ENCODE measurements at places on chromosomes 7 and 10.

- DNase-seq = no peak
These were observed 132.9 kb downstream of the LRRN3 start for GRCh38 chr7:111223802-111224253.

- DNase-seq = no peak
These were observed 770.6 kb downstream of the CCSER2 start for GRCh38 chr10:85098835-85099521.

GRCh38 chr7:151448261-151449252 is 8.6 kb upstream of the CRYGN start:
- DNase-seq = peak; percentile 58

GRCh38 chr10:70856454-70856853 is 31.9 kb downstream of the PCBD1 start:
- no peak for DNase-seq

DNA sequence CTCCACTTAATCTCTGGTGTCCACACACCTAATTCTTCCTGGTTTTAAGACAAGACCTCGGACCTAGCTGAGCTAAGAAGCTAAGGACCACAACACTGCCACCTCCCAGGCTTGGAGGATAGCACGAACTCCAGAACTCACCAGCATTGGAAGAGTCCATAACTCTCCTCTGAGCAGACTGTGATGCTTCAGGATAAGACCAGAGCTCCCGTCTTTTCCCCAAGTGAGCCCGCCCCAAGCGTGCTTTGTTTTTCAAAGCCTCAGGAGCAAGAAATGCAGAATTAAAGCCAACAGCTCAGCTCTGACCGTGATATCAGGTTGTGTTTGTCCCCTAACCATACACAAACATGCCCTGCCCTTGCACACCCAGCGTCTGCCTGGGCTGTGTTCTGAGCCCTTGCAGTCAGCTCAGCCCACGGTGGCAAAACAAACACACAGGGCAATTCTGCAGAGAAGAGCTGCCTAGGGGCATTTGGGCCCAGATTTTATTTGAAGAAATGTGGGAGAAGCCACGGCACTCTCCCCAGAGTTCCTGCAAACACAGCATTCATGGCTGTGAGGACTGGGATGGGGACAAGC is 145.4 kb downstream of the WDR11 start:
- DNase-seq = no peak

DNA sequence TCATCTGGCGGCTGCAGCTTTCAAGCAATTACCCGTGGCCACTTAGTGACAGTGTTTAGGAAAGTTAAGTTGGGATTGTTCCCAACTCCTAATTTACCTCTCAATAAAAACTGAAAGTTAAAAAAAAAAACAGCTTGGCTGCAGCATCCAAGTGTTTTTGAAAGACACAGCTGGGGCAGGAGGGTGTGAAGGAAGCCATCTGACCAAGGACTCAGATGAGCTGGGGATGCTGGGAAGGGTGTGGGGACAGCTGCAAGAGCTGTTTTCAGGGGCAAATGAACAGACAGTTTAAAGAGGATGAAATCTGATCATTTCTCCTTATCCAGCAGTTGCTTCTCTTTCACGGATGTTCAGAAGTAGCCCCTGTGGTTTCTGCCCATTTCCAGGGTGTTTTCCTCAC is 129.2 kb upstream of the CDCA7L start:
- no peak for DNase-seq

DNA sequence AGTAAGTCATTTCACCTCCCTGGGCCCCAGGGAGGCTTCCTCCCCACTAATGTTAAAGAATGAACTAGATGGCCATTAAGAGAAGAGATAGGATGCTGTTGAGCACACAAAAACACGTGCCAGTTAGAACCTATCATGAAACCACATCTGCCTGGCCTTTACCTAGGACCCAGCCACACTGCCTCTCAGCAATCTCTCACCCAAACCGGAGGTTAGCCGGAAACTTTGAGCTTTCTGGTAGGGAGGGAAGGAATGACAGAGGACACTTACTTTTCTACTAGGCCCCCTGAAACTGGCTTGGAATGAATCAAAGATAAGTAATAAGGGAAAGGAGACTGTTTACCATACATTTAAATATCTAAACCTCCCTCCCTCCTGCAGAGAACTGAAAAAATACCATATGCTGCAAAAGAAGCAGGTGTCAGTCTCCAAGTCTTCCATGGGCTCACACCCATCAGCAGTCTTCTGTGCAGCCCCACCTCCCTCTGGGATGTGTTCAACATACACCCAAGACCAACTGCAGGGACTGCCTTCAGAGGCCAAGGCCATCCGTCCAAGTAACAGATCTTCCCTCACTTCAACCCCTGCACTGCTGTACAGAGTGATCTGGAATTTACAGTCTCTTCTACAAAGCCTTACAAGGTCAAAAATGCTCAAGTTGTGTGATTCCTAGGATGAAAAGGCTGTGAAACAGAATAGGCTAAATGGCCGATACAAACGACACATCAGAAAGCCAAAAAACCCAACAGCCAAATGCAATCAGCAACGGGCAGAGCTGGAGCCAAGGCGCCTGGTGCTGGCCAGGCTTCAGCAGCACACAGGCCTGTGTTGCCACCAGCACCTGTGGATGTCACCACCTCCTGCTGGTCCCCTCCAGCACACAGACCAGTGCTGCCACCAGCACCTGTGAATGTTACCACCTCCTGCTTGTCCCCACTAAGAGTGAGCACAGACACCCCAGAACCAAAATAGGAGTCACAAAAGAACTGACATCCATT is 42.4 kb downstream of the SORBS1 start:
- no peak for DNase-seq

- no peak for DNase-seq
These were observed 51.1 kb downstream of the ELFN1 start for GRCh38 chr7:1721047-1721690.

DNA sequence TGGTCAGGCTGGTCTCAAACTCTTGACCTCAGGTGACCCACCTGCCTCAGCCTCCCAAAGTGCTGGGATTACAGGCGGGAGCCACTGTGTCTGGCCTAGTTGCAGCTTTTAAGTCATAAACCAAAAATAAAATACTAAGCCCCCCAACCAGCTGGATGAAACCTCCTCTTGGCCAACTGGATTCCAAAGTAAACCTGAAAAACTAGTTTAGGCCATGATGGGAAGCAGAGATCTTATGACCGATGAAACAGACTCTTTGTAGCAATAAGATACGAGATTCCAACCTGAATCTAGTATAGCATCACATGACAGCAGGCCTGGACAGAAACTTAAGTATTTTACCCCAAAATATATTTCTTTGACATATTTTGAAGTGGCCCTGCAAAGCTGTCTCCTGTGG is 9.1 kb upstream of the MCM10 start:
- DNase-seq = no peak

GRCh38 chr10:25547382-25547781 is 372.6 kb downstream of the GPR158 start:
- no peak for DNase-seq

- DNase-seq = no peak
These were observed 292.4 kb upstream of the KLF14 start for GRCh38 chr7:131026297-131027000.

- no peak for DNase-seq
These were observed 130.9 kb downstream of the SND1 start for GRCh38 chr7:127782654-127783559.

DNA sequence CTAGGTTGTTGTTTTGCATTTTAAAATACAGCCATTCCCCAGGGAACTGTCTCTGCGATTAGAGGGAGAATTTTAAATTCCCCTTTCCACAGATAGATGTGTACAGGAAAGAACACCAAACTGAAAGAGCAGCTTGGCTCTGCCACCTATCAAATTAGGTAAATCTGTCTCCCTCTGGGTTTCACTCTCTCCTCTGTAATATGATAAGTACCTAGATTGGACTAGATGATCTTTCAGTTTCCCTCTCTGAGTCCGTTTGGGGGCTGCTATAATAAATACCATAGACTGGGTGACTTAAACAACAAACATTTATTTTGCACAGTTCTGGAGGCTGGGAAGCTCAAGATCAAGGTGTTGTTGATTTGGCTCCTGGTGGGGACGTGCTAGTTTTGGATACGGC is 186.0 kb downstream of the KIF20B start:
- peak; percentile 18 for DNase-seq

DNA sequence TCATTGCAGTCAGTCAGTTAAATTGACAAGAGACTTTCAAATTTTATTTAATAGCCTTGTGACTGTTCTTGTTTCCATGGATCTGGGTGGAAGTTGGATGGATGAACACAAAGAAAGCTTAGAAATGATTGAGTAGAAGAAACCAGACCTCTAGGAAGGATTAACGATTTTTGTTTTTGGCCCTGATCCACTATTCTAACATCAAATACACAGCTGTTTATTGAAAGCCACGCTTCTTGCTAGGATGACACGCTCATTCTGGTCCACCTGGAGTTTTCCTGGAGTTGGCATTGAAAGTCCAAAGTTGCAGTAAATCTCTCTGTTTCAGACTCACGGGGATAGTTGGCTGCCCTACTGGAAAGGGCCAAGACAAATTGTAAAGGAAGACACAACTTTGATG is 108.4 kb downstream of the KIF20B start:
- DNase-seq = no peak

DNA sequence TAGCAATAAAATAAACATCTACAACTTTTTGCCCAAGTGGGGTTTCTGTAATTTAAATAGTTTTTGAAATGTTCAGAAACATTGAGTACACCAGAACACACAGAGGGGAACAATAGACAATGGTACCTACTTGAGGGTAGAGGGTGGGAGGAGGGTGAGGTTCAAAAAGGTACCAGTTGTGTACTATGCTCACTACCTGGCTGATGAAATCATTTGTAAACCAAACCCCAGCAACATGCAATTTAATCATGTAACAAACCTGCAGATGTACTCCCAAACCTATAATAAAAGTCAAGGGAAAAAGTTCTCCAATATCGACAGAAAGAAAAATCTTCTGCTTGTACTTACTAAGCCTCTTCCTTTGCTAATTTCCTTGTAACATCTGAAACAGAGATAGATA is 4.2 kb upstream of the TES start:
- no peak for DNase-seq

GRCh38 chr10:70596110-70596798 is 6.3 kb downstream of the PRF1 start:
- DNase-seq = no peak

GRCh38 chr10:6161921-6162320 is 40.8 kb upstream of the PFKFB3 start:
- no peak for DNase-seq

GRCh38 chr10:44395396-44395795 is 10.5 kb upstream of the CXCL12 start:
- DNase-seq = no peak

- no peak for DNase-seq
These were observed 319.2 kb upstream of the LRRN3 start for GRCh38 chr7:110771717-110772116.

GRCh38 chr10:92413519-92413918 is 122.6 kb downstream of the MARCHF5 start:
- DNase-seq = no peak

DNA sequence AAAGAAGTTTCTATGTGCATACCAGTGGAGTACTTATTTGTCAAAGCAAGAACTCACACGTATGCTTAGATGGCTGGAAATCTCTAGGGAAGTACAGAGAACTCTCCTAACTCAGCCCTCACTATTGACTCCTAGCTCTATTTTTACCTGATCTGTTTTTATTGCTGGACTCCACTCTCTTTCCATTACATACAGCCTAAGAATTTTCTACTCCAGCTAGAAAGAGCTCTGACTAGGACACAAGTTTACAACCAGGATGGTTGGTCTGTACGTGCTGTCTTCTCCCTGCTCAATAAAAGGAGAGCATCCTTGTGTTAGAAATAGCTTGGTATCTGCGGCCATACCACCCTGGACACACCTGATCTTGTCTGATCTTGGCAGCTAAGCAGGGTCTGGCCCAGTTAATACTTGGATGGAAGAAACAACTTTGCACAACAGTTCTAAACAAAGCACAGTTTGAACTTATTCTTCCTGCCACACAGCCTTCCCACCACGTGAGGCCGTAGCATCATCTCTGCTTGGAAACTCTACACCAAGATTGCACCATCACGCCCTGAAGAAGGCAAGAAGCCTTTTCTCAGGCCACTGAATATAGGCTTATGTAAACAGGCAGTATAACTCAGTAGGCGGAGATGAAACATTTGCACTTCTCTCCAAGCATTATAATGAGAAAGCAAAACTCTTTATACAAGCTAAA is 50.7 kb downstream of the KCNMA1 start:
- DNase-seq = no peak

- no peak for DNase-seq
These were observed 88.3 kb downstream of the ARMH3 start for GRCh38 chr10:101967713-101968112.

DNA sequence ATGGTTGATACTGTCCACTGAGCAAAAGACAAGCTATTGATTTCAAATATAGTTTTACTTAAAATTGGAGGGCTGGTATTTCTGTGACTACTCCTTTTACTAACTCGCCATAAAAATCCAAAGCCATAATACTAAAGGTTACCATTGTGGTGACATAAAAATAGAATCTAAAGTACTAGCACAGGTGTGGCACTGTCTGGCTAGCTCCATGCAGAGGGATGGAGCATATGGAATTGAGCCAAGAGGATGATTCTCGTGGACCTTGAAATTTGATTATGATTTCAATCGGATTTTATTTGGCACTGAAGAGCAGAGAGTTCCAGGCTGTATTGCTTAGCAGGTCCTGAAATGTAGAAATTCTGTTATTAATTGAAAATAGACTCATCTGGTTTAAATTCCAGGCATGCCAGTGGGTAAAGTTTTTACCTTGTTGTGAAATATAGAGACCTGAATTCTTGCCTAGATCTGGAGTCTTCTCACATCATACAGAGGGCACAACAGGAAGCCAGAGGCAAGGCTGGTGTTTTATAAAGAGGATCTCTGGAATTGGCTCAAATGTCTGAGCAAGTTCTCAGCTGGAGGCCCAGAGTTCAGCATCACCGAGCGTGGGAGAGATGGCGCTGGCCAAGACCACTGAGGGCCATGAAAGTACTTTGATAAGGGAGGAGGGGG is 29.9 kb upstream of the DLD start:
- no peak for DNase-seq

DNA sequence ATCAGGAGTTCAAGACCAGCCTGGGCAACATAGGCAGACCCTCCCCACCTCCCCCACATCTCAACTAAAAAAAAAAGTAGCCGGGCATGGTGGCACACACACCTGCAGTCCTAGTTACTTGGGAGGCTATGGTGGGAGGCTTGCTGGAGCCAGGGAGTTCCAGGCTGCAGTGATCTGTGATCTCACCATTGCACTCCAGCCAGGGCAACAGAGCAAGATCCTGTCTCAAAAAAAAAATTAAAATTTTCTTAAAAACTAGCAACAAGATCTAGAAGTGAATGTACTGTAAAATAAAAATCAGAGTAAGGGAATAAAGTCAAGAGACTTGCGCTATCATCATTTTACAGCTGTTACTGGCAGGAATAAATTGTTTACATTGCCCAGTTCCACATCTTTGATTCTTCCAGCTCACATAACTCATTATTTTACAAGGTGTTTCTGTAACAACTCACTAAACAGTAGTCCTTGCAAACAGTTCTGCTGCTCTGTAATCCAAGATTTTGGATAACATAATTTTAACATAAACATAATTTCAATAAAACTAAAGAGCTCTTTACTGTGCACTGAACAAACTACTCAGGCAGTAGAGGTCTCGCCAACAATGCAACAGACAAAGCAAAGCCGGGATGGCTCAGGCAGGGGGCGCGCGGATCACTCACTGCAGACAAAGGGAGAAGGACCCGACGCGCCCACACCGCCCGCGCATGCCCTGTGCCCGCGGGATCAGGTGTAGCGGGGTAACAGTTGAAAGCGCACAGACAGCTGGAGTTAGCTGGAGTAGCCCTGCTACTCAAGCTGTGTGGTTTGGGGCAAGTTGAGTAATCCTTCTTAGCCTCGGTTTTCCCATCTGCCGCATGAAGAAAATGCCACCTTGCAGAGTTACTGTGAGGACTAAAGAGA is 73.3 kb upstream of the NFE2L3 start:
- peak; percentile 77 for DNase-seq
